ENCODE measurements at places on chromosomes 3 and 15.
A peak's percentile ranks its signal among the peaks of the same experiment; 100 is the strongest.

GRCh38 chr15:88326924-88327323, 70.4 kb upstream of the NTRK3 start:
- no peak for DNase-seq

DNA sequence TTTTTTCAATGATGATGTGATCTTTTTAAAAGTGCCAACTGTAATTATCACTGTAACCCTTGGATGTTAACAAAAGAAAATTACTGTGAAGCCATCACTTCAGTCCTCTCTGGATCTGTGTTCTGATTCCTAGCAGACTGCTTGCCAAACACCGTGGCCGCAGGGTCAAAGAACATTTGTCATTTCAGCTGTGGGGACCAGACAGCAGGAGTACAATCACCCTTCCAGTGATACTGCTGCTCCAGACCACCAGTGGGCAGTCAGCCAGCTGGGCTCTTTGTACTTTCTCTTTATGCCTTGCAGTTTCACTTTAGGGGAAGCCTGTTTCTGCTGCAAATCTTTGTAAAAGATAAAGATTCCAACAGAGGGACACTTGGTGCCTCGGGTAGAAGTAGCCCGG, 770.0 kb downstream of the GRM7 start:
- DNase-seq: no peak

- DNase-seq: no peak
Observed at GRCh38 chr15:72962054-72962702, 90.1 kb upstream of the NEO1 start.

- DNase-seq: peak; percentile 90
Observed at GRCh38 chr3:168096210-168096652, 507 bp upstream of the GOLIM4 start.

GRCh38 chr3:23002836-23003732, 200.0 kb upstream of the UBE2E2 start:
- no peak for DNase-seq

DNA sequence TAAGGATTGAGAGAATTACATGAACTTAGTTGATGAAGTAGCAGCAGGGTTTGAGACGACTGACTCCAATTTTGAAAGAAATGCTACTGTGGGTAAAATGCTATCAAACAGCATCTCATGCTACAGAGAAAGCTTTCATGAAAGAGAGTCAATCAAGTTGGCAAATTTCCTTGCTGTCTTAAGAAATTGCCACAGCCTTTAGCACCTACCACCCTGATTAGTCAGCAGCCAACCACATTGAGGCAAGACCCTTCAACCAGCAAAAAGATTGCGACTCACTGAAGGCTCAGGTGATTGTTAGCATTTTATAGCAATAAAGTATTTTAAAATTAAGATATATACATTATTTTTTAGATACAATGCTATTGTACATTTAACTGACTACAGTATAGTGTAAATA, 80.9 kb downstream of the RAP2B start:
- DNase-seq: no peak

- DNase-seq: no peak
Observed at GRCh38 chr3:8110966-8111798, 390.4 kb upstream of the LMCD1 start.

DNA sequence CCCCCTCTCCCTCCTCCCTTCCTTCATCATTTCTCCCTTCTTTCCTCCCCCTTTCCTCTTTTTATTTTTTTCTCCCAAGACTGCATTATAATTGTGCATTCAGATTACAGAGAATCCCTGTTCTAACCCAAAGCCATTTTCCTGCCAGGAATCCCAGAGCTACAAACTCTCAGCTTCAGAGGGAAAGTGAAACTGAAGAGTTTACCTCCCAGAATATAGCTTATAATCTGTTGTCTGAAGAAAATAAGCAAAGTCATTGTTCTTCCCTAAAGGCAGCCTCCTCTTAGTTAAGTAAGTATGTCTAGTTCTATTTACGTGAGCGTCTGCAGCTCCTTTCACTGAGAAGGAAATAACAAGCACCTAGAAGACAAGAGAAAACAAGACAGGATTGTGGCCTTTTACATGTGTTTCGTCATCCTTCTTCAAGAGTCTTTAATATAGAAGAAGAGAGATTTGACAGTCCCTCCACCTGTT, 97.2 kb downstream of the CHST2 start:
- DNase-seq: no peak

DNA sequence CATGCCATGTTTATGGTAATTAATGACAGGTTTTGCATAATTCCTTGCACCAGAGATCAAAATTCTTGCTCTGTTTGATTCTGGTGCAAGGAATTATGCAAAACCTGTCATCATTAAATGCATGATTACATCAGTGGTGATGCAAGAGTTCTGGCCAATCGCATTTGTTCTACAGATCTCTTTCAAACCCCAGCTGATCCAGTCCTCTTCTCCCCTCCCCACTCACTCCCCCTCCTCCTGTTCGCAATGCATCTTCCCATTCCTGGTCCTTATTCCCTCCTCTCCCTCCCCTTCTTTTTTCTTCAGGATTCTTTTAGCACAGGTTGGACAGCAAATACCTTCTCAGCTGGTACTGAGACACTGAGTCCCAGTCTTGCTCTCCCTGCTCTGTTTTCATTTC, 82.1 kb downstream of the GABRB3 start:
- DNase-seq: no peak

DNA sequence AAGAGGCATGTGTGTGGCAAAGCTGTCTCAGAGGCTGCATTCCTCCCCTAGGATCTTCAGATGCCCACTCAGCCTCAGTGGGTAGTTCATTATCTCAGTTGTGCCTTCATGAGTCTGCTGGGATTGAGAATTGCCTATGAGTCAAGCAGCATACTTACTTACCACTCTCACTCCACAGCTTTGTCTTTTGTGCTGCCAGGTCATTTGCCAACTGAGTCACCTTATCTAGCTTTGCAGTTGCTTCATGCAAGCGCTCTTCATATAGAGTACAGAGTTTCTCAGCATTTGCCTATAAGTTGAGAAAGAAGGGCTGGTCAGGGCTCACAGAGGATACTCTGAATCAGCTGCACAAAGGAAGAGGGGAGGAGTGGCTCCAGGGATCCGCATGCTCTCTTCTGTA, 89.5 kb downstream of the MYH15 start:
- DNase-seq: no peak

GRCh38 chr3:116034794-116035193, 410.5 kb downstream of the LSAMP start:
- DNase-seq: no peak

DNA sequence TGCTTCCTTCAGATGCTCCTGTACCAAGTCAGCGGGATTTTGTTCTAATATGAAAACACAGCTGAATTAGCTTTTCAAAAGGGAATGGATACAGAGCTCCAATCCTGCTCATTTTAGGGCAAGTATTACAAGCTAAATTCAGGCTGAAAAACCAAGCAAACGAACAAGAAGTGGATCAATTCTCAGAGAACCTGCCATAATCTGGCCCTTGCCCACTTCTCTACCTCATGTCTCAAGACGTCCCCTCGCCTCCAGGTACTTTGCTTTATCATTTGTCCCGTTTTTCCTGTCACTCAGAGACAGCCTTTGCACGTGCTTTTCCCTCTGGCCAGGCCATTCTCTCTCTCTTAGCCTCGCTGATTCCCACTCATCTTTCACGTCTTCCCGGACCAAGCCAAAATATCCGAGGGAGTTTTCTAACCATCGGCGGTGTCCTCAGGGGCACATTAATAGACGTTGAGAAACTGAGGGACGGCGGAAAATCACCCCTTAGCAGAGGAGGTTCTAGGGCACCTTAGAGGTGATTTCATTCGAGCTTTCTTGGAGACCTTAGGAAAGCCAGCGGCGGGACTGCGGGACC, 654 bp downstream of the SUSD5 start:
- no peak for DNase-seq

DNA sequence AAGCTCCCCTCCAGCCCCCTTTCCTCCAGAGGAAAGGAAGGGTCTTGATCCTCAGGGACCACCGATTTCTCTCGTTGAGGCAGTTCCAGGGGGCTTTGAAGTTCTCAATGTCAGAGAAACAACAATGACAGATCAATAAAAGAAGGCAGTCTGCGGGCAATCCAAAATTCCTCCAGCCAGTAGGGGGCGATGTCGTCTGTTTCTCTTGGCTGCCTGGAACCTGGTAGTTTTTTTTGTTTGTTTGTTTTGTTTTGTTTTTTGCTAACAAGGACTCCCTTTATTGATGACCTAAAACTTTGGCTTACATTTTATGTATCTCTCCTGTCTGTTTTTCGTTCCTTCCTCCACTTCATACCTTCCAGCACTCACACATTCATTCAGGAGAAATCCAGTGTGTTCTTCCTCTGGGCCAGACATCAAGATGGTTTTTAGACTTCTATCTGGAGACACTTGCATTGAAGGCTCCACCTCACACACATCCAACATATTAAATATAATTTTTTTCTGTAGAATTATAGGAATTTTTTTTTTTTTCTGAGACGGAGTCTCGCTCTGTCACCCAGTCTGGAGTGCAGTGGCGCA, 276.6 kb downstream of the RPLP1 start:
- DNase-seq: no peak

GRCh38 chr3:177610262-177610661, 413.0 kb upstream of the TBL1XR1 start:
- no peak for DNase-seq

GRCh38 chr15:25875566-25875965, 12.4 kb upstream of the ATP10A start:
- DNase-seq: no peak

DNA sequence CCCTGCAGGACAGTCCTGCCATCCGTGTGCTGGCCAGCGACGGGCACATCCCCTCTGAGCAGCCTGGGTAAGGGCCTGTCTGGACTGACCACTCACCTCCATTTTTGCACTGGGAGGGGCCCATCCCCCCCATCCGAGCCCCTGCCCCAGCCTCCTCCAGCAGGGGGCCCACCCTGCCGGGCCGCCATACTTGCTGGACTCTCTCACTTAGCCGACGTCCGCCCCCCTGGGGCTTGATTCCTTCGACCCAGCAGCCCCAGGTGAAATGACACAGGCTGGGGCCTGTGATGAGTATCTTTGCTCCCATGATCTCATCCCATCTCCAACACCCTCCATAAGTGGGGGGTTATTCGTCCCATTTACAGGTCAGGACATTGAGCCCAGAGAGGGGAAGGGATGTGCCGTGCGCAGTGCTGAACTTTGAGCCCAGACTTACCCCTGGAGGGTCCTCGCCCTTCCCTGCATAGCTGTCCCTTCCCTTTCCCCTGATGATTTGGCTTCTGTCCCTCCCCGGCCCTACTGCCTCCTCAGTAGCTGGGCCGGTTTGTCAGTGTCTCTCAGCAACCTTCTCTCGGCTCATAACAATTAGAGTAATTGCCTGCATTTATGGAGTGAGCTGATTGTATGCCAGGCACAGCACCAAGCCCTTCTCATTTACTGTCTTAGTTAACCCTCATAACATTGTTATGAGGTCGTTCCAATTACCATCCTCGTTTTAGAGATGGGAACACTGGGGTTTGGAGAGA, 4.2 kb downstream of the LMAN1L start:
- DNase-seq: no peak

GRCh38 chr3:85208650-85209049, 249.9 kb downstream of the CADM2 start:
- DNase-seq: no peak

- DNase-seq: no peak
Observed at GRCh38 chr3:62718515-62719320, 156.5 kb downstream of the CADPS start.

DNA sequence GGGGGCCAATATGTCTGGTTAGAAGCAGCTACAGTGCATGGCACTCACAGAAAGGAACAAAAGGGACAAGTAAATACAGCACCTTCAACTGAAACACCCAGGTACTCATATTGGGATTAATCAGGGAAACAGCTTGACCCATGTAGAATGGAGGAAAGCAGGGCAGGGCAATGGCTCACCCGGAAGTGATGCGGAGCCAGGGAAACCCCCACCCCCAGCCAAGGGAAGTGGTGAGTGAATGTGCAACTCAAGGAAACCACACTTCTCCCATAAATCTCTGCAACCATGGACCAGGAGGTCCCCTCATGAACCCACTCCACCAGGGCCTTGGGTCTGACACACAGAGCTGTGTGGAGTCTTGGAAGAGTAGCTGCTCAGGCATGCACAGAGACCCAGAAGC, 117.1 kb downstream of the MTHFS start:
- DNase-seq: peak; percentile 48

GRCh38 chr3:24399614-24400013, 95.0 kb downstream of the THRB start:
- DNase-seq: no peak

DNA sequence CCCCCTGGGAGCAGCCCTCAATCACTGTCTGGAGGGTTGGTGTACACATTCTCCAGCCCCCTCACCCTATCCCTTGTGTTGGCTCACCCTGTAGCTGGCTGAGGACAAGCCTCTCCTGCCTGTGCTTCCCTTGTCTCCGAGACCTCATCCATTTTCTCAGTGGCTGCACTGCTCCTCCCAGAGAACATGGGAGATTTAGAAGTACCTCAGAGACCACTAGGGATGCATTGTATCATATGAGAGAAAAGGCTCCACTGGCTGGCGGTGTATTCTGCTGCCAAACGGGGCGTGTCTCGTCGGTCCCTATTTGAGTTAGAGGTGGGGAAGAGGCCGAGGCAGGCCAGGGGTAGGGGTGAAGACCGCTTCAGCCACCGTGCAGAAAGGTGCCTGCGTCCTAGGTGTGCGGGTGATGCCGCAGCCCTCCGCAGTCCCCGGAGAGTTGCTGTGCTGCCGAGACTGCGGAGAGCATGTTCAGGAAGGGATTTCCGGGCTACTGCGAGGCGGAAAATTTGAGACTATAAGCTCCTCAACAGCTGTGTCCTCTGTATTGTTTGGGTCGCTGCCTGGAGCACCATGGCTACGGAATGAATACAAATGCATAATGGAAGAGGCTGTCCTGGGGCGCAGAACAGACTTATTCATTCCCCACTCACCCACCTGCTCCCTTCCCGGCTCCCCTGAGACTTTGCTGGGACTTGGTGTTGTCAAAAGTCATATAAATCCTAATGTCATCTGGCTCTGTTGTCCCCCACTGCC, 43.8 kb downstream of the SPSB4 start:
- DNase-seq: peak; percentile 89

- DNase-seq: no peak
Observed at GRCh38 chr15:93180656-93181055, 91.6 kb upstream of the RGMA start.

- no peak for DNase-seq
Observed at GRCh38 chr3:171781711-171782127, 28.6 kb downstream of the PLD1 start.

DNA sequence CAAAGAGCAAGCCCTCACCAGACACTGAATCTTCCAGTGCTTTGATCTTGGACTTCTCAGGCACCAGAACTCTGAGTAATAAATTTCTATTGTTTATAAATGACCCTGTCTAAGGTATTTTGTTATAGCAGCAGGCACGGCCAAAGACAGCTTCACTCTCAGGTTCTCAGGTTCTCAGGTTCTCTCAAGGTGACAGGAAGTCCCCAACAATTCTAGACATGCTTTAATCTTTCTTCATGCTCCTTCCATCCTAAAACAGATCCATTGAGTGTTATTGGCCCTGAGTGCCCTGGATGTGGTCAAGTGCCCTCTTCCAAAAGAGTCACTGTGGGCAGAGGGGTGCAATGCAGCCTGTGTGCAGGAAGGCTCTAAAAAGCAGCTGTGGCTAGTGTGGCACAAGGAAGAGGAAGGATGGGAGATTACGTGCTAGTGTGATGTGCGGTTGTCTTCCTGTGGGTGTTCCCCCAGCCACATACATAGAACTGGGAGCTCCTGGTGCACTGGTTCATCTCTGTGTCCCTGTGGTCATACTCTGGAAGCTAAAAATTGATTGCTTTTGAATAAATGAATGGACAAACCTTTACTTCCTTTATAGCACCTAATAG, 11.0 kb upstream of the RAB7A start:
- no peak for DNase-seq

- no peak for DNase-seq
Observed at GRCh38 chr3:168975576-168975975, 687.9 kb downstream of the MECOM start.

- DNase-seq: no peak
Observed at GRCh38 chr15:60057554-60057953, 53.4 kb downstream of the FOXB1 start.

GRCh38 chr3:19030522-19030839, 117.8 kb upstream of the KCNH8 start:
- DNase-seq: no peak
